K562 (cell line): ENCODE measurements at places on chromosomes 4 and X. TPM values are rescaled to one million over a fixed set of nuclear protein-coding genes. Genes with fewer than 3 reads are reported as not detected.

GRCh38 chr4:27121830-27122229 is 261.2 kb downstream of the STIM2 start:
- DNase-seq = no peak

- DNase-seq = no peak
These were observed 155.7 kb upstream of the MAP3K15 start for GRCh38 chrX:19670854-19671620.

DNA sequence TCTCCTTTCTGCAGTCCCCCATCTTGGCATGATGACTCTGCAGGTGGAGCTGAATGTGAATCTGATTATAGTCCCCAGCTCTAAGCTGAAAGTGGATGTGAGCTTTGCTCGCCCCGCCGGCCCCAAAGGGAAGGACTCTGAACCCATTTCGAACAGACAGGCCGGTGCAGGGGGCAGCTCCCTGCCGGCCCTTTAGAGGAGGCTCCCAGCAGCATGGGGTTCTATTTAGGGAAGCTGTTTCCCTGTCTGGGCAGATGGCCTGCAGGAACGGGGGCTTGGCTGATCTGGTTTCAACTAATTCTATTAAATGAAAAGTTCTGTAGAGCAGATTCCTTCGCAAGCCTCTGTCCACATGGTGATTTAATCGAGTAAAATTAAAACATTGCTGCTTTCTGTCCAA is 104.8 kb upstream of the MSX1 start:
- DNase-seq = no peak

DNA sequence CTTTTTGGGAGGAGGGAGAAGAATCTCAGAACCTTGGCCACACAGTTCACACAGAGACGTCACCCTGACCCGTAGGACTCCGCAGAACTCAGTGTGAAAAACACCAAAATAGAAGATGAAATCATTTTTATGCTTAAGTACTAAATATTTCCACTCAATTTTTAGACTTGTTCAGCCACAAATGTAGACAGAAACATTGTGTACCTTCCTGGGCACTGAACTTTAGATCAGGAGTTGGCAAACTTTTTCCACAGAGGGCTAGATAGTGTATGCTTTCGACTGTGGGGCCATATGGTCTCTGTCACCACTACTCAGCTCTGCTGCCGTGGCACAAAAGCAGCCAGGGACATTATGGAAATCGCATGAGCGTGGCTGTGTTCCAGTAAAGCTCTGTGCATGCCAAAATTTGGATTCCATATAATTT is 61.8 kb upstream of the STOX2 start:
- DNase-seq = no peak

GPR82 gene
- not detected in 2 replicates for total RNA-seq
